ENCODE measurements at places on chromosomes 6 and 20.

DNA sequence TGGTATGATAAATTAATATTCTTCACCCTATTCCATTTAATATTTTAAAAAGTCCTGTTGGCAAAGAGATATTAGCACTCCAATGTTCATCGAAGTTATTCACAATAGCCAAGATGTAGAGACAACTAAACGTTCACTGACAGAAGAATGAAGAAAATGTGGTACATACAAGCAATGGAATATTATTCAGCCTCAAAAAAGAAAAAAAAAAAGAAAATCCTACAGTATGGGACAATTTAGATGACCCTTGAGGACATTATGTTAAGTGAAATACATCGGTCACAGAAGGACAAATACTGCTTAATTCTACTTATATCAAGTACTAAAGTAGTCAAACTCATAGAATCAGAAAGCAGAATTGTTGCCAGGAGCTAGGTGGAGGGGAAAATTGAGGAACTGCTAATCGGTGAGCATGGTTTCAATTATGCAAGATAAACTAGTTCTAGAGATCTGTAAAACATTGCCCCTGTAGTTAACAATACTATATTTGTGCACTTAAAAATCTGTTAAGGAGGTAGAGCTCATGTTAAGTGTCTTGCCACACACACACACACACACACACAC, 4.7 kb downstream of the GCLC start:
- no peak for DNase-seq

DNA sequence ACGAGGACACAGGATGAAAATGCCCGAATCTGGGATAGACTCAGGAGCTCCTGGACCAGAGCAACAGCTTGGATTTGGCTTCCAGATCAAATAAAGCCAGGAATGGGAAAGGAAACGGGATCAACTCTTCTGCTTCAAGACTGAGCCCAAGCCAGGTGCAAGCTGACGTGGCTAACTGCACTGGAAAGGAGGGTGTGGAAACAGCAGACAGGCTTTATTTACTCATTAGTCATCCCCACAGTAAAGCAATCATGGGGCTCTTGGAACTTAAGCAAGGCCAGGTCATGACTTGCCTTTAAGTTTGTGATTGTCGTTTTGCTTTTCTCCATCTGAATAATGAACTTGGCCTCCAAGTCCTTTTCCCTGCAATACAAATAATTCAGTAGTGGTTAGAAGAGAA, 45.2 kb downstream of the KIF16B start:
- DNase-seq = no peak

GRCh38 chr6:27966044-27966443, 9.0 kb downstream of the OR2B6 start:
- DNase-seq = no peak

DNA sequence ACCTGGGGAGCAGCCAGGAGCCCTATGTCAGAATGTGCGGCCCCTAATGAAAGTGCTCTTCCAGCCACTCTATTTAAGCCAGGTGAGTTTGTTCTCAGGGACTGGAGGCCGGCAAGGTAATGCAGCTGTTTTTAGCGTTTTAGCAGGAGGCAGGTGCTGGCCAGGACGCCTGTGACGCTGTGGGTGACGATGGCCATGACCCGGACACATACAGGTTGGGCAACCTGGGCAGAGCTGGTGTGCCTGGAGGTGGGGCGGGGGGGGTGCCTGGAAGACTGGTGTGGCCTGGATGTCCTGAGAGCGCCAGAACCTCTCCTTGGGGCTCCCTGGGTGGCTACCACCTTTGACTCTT, 51.7 kb downstream of the RBM38 start:
- DNase-seq = no peak

GRCh38 chr6:137155830-137156229, 17.6 kb downstream of the IL22RA2 start:
- DNase-seq = no peak

DNA sequence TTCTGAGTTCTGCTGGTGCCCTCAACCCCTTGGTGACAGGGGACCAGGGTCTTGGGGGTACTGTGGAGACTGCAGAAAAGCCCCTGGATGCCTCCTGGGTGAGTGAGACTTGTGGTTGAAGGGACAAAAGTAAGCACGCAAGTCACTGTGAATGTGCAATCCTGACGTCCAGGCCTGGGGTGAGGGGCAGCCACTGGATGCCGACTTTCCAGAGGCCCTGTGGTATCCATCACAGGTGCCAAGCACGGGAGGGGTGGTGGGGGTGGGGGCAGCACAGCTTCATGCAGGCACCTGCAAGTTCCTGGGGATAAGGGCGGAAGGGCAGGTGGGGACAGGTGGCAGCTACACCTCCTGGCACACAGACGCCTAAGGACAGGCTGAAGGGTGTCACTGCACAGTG, 20.1 kb upstream of the UBE2V1 start:
- no peak for DNase-seq

- DNase-seq = no peak
These were observed 34.2 kb upstream of the SRPK1 start for GRCh38 chr6:35955071-35955470.

GRCh38 chr6:110875548-110876169, 1.1 kb downstream of the AMD1 start:
- DNase-seq = peak; percentile 49

DNA sequence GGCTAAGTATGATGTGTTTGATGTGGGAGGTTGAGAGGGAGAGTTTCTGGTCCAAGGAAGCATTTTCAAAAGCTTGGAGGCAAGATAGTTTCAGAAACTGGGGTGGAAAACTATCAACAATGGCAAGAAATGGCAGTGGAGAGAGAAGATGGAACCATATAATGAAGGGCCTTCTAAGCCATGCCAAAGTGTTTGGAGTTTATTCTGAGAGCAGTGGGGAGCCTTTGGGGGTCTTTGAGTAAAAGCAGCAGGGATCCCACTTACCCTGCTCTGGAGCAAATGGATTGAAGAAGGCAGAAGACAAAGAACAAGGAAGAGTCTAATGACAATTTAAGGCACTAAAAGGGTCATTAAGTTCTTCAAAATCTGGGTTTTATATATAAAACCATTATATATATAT, 538.9 kb downstream of the UTRN start:
- no peak for DNase-seq

GRCh38 chr6:124872361-124873065, 89.7 kb upstream of the RNF217 start:
- DNase-seq = no peak

Data from stimulated activated CD4-positive, alpha-beta T cell treated with anti-CD3 and anti-CD28 coated beads, TNF-alpha, amount 100 ng/mL, for 4 hours (primary cell).